ENCODE measurements at places on chromosomes 11 and 22.

- DNase-seq = no peak
Measured at GRCh38 chr11:8788616-8789015, 106.0 kb downstream of the RPL27A start.

GRCh38 chr11:70210051-70210501 is 7.0 kb downstream of the FADD start:
- DNase-seq = no peak

DNA sequence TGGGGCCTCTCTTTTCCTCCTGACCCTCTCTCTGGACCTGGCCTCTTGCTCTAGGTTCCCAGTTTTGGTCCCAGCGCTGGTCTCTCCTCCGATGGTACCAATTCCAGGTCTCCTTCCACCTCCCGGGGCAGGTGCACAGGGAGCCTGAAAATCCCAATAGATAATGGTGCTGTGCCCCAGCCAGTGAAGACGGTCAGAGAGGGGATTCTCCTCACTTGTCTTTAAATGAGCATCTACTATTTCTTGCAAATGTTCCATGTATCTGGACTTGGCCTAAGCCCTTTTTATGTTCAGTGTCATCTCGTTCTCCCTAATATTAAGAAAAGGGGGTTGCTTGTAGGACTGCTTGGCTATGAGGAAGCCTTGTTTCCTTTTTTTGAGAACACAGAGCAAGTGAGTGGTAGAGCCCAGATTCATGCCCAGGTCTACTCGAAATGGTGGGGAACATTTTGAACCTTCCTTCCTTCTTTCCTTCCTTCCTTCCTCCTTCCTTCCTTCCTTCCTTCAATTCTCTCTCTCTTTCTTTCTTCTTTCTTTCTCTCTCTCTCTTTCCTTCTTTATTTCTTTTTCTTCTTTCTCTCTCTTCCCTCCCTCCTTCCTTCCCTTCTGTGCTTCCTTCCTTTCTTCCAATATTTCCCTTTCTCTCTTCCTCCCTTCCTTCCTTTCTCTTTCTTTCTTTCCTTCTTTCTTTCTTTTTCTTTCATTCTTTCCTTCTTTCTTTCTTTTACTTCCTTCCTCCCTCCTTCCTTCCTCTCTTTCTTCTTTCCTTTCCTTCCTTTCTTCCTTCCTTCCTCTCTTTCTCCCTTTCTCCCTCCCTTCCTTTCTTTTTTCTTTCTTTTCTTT is 620 bp downstream of the APOBEC3A start:
- DNase-seq = no peak

GRCh38 chr11:69545976-69546617 is 64.6 kb downstream of the LINC01488 start:
- DNase-seq = no peak

GRCh38 chr11:118007040-118007439 is 20.8 kb downstream of the IL10RA start:
- no peak for DNase-seq

DNA sequence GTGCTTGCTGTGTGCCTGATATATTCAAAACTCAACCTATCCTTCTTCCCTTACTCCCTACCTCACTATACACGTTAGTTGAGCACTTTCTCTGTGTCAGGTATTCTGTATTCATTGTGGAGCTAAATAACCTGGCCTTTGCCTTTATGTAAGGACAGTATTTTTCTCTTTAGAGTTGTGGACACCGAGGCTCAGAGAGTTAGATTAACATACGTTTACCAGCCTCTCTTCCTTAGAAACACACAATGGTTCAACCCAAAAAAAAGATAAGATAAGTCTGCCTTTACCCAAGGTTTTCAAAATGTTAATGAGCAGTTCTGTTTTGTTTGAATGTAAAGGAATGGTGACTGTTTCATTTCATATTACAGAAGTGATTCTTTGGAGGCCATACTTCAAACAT is 45.0 kb downstream of the CBL start:
- no peak for DNase-seq

- DNase-seq = no peak
Measured at GRCh38 chr22:28480000-28480715, 199.5 kb downstream of the TTC28 start.

DNA sequence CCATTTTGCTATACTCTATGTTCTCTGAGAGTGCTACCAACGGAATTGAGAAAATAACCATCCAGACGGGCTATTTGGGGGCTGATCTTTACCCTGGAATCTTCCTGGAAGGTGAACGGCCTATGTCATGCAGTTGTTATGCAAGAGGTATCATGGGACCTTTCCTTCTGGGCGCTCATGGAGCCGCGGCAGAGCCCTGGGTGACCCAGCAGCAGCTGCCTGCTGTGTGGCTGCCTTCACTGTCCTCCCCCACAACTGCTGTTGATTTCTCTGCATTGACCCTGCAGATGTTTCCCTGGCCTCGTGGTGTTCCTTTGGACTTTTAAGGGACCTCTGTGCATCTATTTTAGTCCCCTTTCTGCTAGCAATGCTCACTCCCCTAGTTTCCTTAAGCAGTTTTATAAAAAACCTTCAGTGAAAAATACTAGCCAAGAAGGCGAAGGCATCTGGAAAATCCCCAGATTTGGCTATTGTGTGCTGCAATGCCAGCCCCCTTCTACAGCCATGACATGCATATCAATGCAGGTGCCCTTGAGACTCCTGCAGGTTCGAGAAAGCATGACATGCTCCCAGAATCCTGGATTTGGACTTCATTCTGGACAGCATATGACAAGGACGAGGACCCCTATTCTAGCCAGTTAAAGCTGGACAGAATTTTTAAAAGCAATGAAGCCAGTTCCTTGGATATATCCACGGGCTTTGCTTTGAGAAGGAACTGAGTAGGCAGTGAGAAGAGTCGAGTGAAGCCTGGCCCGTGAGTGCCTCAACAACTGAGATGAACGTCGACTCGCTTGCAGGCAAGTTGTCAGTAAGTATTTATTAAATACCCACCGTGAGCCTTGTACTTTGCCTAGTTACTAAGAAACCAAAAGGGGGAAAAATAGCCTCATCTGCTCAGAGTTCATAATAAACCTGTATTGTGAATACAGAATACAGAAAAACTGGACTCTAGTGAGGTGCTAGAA is at the start of gene SLC25A18:
Gene SLC25A18 (plus strand): TSS at position 593 of the 965 bp plus-strand sequence. CDS start 16,447 bp downstream, outside the sequence.
- DNase-seq = peak; percentile 86

- no peak for DNase-seq
Measured at GRCh38 chr11:80846979-80847378, 1406.1 kb upstream of the TENM4 start.

DNA sequence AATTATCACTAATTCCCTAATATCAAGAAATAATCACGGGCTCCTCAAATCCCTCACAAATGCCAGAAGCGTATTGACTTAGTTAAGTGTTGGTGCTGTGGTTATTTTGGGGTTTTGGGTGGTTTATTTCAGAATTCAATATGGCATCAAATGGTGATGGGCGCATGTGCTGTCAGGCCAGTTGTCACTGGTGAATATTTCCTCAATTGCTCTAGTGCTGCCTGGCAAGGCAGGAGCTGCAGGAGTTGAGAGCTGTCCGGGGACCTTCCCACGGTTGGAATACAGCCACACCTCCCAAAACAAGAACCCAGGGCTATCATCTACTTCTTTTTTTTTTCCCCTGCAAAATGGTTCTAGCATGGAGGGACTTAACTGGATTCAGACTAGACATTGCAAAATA is 10.3 kb downstream of the IGLL5 start:
- DNase-seq = no peak

DNA sequence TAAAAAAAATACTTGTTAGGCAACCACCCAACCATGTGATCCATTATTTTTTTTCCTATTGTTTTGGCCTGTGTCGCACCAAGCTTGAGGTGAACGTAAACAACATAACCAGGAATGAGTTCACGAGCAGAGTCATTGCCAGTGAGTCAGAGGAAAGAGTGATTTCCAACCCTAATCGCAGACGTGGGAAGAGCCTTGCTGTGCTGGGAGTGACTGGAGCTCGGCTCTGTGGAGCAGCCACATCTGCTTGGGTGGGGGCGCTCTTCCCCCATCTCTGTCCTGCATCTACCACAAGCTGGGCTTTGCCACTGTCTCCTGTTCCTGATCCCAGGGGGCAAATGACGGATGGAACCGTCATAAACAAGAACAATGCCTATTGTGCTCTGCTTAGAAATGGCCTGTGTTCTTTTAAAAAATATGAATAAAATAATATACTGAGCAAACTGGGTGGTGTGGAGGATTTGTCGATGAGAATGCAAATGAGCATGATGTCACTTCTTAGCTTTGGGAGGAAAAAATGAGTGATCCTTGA is 210.0 kb downstream of the KIRREL3 start:
- peak; percentile 63 for DNase-seq

DNA sequence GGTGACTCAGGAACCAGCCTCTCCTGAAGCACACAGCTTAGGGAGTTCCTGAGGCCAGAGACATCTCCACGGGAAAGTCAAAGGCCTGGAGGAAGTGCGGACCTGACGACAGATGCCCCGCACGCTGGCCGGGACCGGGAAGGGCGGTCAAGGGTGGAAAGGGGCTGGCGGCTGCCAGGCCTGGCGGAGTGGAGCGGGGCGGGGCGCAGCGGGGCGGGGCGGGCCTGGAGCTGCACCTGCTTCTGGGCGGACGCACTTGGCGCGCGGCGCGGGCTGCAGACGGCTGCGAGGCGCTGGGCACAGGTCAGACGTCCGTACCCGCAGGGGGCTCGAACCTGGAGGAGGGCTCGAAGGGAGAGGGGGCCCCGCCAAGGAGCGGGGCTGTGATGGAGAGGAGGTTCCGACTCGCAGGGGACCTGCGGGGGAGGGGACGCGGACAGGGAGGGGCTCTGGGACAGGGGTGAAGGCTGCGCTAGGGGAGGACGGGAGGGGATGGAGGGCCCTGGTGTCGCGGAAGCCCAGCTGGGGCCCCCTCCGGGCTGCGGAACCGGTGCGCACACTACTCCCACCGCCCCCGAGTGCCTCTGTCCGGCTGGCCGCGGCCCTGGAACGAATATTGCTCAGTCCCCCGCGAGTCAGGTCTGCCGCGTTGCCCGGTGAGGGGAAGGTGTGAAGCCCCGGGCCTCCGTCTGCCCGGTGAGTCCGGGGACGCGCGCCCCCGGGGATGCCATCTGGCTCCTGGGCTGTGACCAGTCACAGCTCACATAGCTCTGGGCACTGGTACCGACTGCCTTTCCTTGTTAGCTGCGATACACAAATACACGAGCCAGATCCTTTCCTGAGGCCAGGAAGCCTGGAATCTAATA is at the start of gene TMEM45B:
Gene TMEM45B (plus strand): TSS at position 253 of the 866 bp plus-strand sequence. CDS start 36,635 bp downstream, outside the sequence.
- DNase-seq = no peak

DNA sequence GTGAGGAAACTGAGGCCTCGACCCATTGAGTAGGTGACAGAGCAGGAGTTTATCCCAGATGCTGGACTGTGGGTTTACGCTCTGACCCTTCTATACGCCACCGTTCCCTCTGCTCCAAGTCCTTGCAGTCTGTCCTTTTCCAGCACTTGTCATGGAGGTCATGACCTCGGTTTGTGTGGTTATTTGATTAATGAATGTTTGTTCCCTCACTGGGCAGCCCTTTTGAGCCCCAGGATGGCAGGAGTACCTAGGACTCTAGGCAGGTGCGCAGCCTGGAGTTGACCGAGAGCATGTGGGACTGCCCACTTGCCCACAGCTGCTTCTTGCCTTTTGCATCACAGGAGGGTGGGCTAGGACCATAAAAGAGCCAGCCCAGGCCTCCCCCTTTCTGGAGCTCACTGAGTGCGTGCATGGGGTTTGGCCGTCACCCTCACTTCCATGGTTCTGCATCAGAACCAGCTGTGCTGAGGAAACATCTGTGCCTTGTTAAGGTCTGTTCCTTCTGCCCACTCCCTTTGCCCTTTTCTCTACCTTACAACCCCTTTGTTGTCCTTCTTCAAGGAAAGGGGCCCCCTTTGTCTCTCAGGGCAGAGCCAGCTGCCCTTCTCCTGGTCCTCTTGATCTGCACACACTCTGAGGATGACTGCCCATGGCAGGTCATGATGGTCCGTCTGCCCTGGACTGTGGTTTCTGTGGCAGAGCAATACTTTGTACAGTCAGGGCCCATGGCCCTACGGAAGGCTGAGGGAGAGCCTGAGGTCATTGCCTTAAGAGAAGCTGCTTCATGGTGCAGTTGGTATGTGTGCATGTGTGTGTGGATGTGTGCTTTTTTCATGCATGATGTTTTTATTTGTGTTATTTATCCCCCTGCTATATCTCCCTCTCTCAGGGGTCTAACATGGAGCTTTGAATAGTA is 38.2 kb downstream of the BMAL1 start:
- DNase-seq = no peak

- peak; percentile 59 for DNase-seq
Measured at GRCh38 chr11:40405614-40406013, 1053.8 kb downstream of the LRRC4C start.

DNA sequence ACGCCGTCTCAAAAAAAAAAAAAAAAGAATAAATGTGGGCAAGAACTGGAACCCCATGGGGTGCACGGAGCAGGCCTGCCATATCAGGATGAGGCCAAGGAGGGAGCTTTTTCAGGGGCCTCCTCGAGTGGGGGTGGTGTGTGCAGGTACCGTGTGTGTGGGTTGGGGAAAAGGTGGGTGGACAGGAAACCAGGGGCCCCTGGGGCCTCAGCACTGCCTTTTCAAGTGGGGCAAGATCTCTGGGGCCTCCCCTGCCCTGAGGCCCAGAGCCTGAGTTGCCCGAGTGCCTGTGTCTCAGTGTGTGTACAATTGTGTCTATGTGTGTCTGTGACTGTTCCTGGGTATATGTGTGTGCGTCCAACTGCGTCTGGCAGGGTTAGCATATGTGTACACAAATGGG is 23.8 kb downstream of the TEF start:
- DNase-seq = no peak

DNA sequence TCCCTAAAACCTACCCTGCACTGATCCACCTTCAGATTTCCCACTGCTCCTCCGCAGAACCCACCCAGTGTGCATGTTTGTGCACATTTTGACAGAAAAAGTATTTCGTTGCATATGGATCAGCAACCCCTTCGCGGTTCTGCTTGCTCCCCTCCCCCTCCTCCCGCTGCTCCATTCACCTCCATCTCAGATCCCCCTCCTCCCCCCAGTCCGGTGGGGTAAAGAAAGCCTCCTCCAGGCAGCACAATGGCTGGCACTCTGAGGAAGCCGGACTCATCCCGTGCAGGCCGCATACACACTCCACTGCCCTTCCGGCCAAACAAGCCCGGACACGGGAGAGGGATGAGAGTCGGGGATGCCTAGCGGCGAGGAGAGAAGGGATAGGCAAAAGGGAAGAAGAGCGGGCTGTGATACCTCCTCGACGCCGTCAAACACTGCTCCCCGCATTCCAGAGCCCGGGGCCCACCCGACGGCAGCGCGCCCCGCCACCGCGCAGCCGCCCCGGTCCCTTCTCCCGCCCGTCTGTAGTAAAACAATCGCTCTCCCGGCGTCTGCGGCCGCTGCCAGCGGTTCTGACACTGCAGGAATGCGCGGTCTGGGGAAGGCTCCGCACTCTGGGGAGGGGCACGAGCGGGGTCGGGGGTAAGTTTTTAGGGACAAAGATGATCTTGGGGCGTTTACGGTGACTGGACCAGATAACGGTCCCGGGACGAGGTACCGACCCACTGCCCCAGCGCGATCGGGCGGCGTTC is 915 bp downstream of the FEZ1 start:
- DNase-seq = peak; percentile 55

GRCh38 chr11:63868399-63869064 is 29.6 kb downstream of the MARK2 start:
- no peak for DNase-seq

DNA sequence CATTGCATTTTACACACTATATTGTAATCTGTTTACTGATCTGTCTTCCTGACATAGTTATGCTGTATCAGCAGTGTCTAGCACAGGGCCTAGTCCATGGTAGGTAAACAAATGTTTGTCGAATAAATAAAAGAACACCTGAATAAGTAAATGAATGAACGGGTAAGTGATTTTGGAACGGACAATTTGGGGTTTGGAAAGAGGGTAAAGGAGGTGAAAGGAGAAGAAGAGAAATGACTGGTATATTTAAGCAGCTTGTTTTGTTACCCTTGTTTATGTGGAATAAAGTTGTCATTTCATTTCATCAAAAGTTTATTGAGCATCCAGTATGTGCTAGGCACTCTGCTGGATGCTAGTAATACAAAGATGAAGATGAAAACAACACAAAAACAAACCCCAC is at the start of gene HEPN1:
Gene HEPN1 (plus strand): TSS at position 301 of the 400 bp plus-strand sequence.
- no peak for DNase-seq
